Esophagus squamous epithelium (tissue), 5 donors: ENCODE measurements at places on chromosomes 16 and 17.

DNA sequence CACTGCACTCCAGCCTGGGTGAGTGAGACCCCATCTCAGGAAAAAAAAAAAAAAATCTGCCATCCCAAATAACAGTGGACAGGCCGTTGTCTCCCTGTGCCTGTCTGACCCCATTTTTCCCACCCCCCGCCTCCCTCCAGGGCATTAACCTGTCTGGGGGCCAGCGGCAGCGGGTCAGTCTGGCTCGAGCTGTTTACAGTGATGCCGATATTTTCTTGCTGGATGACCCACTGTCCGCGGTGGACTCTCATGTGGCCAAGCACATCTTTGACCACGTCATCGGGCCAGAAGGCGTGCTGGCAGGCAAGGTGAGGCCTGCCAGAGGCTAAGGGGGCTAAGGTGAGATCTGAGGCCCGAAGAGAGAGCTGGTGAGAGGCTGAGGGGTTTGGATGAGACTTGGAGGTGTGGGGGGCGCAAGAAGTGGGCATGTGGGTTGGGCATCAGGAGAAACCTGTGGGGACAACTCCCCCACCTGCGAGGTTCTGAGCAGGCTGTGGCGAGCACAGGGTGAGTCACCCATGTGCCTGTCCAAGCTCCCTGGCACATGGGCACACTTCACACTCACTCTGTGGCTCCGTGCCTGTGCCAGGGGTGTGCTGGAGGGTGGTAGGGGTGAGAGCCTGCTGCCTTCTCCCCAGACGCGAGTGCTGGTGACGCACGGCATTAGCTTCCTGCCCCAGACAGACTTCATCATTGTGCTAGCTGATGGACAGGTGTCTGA, 34.7 kb downstream of the ANKRD40 start:
- no peak for DNase-seq

- DNase-seq: no peak
Measured at GRCh38 chr17:48571826-48572417, 6.2 kb downstream of the HOXB4 start.

DNA sequence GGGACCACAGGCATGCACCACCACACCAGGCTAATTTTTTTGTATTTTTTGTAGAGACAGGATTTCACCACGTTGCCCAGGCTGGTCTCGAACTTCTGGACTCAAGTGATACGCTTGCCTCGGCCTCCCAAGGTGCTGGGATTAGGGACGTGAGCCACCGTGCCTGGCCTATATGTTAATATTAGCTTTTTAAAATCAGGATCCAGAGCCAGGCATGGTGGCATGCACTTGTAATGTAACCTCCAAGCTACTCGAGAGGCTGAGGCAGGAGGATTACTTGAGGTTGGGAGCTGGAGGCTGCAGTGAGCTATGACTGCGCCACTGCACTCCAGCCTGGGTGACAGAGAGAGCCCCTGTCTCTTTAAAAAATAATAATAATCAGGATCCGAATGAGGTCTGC, 8.5 kb upstream of the ADCY7 start:
- DNase-seq: no peak

GRCh38 chr17:55440391-55440790, 18.8 kb upstream of the MMD start:
- DNase-seq: no peak

- DNase-seq: no peak
Measured at GRCh38 chr17:79169861-79170260, 95.2 kb downstream of the ENGASE start.
